H4 (cell line): ENCODE measurements at places on chromosomes 4 and X. TPM values are rescaled to one million over a fixed set of nuclear protein-coding genes. Genes with fewer than 3 reads are reported as not detected.

DNA sequence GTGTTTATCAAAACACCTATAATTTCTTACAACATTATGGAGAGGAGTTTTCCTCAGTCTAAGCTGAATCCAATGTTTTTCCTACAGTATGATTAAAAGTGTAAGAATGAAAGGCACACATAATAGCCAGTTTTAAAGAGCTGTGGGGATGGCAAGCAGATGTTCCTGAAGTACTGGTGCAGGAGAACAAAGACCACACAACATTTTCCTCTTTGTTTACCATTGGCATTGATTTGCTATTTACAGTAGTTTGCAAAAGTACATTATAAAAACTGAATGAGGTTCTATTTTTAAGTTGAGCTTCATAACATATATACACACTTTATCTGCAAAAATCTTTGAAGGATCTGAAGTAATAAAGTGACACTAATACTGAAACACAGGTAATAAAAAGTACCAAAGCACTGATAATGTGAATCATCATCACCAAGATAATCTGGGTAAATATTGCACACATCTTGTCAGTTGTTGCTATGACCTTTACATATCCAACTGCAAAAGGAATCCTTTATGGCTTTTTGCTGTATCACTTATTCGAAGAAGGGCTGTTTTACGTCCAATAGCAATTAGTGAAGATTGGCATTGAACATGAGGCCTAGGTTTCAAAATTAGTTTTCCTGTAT lies 22.5 kb downstream of the TCEAL1 start:
- no peak for DNase-seq

DNA sequence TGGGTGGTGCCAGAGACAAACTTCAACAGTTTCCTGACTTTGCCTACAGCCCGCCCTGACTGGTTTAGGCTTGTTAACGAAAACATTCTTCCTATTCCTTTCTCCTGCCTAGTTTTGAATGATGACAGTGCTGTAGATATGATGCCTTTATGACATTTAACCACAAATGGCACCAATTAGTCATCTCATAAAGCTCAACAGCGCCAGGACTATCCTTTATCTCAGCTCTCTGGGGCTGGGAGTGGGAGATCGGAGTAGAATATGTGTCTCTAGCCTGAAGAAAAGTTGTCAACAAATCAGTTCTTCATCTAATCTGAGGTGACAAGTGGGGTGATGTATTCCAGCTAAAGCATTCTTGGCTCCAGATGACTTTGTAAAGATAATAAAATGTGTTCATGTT lies 64.6 kb upstream of the SH3RF1 start:
- no peak for DNase-seq

GRCh38 chr4:145635117-145635516 lies 15.9 kb downstream of the MMAA start:
- no peak for DNase-seq

GRCh38 chr4:100424376-100424775 lies 93.4 kb downstream of the EMCN start:
- no peak for DNase-seq

The H2BW2 gene
- total RNA-seq, result not detected in 2 replicates
